ENCODE measurements at places on chromosomes 11 and 22.
A peak's percentile ranks its signal among the peaks of the same experiment; 100 is the strongest.

DNA sequence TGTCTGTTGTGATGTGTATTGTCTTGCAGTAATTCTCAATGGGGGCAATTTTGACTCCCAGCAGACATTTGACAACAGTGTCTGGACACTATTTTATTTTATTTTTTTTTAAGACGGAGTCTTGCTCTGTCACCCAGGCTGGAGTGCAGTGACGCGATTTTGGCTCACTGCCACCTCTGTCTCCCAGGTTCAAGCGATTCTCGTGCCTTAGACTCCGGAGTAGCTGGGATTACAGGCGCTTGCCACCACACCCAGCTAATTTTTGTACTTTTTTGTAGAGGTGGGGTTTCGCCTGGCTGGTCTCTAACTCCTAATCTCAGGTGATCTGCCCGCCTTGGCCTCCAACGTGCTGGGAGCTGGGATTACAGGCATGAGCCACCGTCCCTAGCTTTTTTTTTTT, 1.4 kb downstream of the RPS6KB2 start:
- DNase-seq = no peak

- DNase-seq = peak; percentile 47
Observed at GRCh38 chr11:32210556-32210955, 119.7 kb downstream of the RCN1 start.

DNA sequence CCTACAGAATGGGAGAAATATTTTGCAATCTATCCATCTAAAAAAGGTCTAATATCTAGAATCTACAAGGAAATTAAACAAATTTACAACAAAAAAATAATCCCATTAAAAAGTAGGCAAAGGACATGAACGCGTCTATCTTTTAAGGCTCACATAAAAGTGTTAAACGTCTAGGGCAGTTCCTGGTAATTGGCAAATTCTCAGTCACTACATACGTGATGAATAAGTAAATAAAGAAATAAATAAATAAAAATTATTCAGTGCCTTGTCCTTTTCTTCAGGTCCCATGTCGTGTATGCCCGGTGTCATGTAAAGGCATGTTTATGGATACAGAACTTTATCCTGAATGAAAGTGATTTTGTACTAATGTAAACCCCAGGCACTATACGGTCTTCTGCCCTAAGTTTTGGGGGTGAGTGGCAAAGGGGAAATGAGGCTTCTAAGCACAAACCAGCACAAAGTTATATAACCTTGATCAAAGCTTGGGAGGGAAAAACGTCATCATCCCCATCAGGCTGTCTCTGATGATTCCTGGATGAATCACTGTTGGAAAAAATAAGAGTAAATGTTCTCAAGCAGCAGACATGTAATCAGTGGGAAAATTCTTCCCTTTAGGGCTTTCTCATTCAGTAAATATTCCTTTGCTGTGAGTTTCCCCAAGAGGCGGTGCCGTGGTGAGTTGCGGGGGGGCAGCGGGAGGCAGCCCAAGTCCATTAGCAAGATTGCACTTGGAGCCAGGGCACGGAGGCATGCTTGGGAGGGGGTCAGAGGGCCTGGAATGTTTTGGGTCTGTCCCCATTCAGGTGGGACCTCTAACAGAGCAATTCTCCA, 30.4 kb upstream of the MICAL2 start:
- no peak for DNase-seq

- peak; percentile 98 for DNase-seq
Observed at GRCh38 chr11:35165423-35166368, 26.7 kb downstream of the CD44 start.

GRCh38 chr11:131064373-131064991, 148.2 kb upstream of the SNX19 start:
- peak; percentile 68 for DNase-seq

DNA sequence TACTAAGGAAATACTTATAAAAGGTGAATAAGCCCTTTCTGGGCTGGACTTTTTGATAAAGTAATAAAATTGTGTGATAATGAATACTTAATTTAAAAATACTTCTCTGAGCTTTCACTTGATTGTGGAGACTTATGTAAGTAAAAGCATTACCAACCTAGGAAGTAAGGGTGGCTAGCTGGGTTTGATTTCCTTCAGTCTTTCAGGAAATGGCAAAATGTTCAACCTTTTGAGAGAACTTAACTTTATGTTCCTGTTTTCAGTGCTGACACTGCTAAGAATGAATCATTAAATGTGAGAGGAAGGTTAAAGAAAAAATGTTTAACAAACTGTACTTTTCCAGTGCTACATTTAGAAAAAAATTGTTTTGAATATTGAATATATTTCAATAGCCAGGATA, 900.3 kb downstream of the METTL15 start:
- DNase-seq = no peak

GRCh38 chr11:124481365-124482323, 36.1 kb upstream of the OR8B8 start:
- DNase-seq = peak; percentile 75

GRCh38 chr22:24826710-24827285, 20.8 kb downstream of the SGSM1 start:
- no peak for DNase-seq

DNA sequence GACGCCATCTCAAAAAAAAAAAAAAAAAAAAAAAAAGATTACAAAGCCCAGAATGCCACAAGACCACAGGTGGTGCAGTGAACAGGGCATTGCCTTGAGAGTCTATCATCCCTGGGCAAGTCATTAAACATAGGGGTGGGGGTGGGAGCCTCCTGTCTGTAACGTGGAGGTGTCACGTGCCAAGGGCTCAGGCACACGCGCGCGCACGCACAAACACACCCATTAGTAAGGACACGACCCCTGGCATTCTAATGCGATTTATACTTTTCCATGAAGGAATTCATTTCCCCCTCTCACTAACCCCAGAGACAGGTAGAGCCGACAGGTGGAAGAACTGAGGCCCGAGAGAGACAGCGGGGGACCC, 5.8 kb upstream of the GCAT start:
- DNase-seq = peak; percentile 77

- no peak for DNase-seq
Observed at GRCh38 chr11:33633251-33634003, 67.2 kb downstream of the C11orf91 start.

GRCh38 chr22:37497062-37497599, 10.9 kb upstream of the MFNG start:
- no peak for DNase-seq

Measured in common myeloid progenitor, CD34-positive (primary cell).